Activated CD4-positive, alpha-beta T cell treated with anti-CD3 and anti-CD28 coated beads, Interleukin-2, amount 50 U/mL, for 1 hour (primary cell): ENCODE measurements at places on chromosomes 16 and 17.
A peak's percentile ranks its signal among the peaks of the same experiment; 100 is the strongest.

DNA sequence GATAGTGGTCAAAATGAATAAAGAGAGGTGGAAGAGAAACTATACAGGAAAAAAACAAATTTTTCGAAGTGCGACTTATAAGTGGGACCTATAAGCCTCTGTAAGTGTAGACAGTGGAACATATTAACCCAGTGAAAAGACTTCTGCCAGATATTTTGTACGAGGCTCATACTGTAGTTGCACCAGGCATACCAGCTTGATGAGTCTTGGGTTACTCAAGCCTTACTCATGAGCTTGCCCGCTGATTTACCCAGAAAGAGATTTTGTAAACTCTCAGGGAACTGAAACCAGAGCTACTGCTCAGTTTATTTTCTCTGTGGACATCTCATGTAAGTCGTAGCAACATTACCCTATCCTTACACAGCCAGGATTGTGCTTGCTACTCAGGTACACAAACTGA, 708.0 kb upstream of the SOX9 start:
- DNase-seq, result no peak

DNA sequence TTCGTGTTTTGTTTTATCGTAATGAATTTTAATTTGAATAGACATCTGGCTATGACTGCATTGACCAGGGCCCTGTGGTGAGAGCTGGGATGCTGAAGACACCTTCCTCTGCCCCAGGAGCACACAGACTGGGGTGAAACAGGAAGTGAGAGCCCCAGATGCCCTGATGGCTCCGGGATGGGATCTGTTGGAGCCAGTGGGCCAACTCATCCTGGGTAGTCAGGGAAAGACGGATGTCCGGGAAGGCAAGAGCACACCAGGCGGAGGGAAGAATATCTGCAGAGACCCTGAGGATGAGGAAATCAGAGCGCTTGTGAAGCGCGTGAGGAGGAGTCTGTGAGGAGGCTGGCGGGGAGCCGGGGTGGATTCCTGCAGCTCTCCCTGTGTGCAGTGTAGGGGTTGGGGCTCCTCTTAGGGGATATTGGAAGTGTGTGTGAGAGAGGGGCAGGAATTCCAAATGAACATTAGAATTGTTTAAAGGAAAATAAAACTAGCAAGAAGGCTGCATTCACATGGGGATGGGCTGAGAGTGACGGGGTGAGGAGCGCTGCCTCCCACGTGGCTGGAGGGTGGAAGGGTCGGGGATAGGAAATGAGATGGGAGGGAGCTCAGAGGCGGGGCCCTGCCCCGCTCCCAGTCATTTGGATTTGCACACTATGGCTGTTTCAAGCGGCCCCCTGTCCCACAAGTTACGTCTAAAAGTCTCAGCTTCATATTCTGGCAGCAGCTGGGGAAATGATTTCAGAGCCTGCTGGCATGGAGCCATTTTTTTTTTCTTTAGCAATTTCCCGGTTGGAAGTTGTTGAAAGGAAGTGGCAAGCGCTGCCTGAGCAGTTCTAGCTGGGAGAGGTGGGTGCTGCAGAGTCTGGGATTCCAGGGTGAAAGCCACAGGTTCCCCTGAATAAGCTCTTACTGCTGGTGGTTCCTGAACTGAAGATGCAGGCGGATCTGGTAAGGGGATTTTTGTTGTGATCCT, 71.2 kb upstream of the LGALS9 start:
- no peak for DNase-seq

- peak; percentile 57 for DNase-seq
Measured at GRCh38 chr17:73956595-73957465, 246.6 kb upstream of the RPL38 start.

- DNase-seq, result no peak
Measured at GRCh38 chr17:32927201-32927723, 691 bp upstream of the TMEM98 start.

DNA sequence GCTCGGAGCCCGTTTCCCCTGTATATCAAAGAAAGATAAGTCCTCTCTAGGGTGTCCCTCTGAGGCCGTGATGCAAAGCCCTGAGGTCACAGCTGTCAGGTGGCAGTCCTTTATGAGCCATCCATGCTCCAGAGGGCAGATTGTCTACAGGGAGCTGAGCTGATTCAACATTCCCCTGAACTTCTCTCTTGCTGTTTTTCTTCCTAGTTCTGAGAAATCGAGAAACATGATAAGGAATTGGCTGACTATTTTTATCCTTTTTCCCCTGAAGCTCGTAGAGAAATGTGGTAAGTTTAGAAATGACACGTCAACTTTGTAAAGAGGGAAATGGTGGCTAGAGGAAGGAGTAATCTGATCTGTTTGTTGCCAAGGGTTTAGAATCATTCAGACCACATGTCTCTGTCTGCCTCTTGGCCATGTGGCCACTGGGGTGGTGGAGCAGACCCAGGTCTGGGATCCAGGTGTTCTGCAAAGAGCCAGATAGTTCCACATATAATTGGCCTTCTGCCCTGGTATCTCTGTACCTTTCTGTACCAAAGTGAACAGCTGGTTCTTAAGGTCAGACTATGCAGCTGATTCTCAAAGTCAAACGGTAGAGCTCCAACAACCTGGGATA, 3.5 kb downstream of the CTNS start:
- DNase-seq, result no peak

DNA sequence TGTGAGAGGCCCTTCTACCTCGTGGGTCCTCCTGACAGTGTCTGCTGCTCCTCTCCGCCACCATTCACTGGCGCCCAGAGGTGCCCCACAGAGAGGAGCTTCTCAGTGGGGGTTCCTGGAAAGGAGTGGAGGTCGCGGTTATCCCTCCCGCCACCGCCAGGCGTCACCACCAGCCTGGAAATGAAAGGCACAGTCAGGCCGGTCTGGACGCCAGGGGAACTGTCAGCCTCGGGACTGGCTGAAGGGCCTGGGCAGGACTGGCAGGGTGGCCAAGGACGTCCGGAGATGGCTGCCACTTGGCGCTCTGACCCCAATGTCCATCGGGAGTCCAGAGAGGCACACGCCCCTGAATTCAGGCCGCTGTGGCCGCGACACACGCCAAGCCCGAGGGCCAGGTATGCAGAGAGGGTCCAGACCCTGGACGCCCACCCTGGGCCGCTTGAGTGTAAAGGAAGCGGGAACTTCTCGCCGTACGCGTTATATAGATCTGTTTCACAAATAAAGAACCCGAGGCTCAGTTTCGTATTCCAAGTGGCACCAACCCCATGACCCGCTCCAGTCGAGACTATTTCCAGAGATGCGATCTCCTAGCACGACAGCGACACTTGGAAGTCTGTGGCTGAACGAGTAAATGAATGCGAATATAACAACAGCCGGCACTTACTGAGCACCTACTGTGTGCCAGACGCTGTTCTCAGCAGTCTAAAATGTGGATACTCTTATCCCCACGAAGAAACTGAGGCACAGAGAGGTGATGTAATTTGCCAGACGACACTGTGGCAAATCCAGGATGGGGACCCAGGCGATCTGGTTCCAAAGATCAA, 7.6 kb upstream of the NXPH3 start:
- DNase-seq, result peak; percentile 79

DNA sequence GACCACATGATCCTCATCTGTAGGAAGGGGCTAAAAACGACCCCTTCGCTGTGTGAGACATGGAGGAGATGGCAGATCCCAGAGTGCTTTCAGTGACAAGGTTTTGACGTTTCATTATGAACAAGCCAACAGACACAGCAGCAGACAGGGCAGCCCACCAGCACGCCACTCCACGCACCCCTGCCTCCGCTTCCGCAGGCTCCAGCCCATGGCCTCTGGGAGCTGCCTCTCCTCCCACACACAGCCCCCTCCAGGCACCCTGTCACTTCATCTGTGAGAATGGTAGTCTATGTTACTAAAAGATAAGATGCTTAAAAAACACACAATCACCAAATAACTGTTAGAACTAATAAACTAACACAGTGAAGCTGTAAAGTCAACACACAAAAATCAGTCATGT, 12.3 kb upstream of the ADCY7 start:
- DNase-seq, result no peak

GRCh38 chr16:87335625-87336433, 18.6 kb upstream of the C16orf95 start:
- DNase-seq, result no peak

DNA sequence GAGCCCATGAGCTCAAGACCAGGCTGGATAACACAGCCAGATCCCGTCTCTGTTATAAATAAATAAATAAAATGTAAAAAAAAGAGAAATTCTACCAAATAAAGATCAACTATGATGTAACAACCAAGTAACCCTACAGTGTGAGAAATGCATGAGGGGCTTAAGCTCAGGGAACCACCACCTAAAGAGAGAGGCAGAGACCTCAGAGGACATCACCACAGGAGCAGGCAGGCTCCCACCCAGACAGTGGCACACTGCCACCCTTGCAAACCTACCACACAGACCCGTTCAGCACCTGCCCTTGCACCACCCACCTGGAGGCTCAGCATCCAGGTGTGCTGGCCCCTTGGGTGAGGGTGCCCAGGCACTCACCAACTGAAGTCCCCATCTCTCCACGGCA, 45.6 kb downstream of the ANKRD11 start:
- DNase-seq, result no peak

- no peak for DNase-seq
Measured at GRCh38 chr16:27448532-27449433, 46.8 kb downstream of the IL21R start.
